ENCODE measurements at places on chromosomes 7 and 10. TPM values are rescaled to one million over a fixed set of nuclear protein-coding genes. Genes with fewer than 3 reads are reported as not detected.

DNA sequence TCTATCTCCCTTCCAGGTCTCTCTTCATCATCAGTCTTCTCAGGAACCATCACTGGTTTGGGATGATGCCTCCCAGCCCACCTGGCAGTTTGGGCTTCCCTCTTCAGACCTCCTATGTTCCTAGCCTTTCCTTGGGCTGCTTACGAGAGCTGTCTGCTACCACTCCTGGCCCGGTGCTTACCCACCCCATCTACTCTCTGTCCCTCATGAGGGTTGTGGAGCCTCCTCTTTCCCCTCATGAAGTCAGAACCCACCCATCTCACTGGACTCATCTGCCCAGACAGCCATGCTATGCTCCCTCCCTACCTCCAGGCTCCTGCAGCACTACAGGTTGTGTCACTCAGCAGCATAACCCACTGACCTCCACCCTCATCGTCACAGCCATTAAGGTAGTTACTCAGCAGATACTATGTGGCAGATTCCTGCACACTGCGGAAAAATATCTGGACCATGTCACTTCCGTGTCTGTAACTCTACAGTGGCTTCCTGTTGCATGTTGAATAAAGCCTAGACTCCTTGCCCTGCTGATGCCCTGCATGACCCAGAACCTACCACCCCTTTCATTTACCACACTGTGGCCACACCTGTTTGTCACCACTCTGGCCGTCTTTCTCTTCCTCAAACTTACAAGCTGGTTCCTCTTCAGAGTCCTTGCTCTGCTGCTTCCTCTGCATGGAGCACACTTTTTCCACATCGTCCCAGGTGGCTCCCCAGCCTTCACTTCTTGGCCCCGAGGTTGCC is 2.0 kb downstream of the DBNL start:
- no peak for DNase-seq
- peaks cover 9% of the 10 kb centered on the region for H3K36me3 ChIP-seq
- H3K4me1 ChIP-seq = no peaks in the 10 kb centered on the region
- H3K27ac ChIP-seq = no peak overlapping the region
- H3K4me3 ChIP-seq = no peak overlapping the region
- H3K27me3 ChIP-seq = no peaks in the 10 kb centered on the region

DNA sequence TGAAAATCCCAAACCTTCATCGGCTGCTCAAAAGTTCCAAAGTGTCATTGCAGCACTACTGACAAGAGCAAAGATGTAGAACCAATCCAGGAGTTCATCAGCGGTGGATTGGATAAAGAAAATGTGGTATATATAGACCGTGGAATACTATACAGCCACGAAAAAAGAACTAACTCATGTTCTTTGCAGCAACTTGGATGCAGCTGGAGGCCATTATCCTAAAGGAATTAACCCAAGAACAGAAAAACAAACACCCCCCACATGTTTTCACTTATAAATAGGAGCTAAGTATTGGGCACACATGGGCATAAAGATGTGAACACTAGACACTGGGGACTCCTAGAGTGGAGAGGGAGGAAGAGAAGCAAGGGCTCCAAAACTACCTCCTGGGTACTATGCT is 31.6 kb downstream of the PHYH start:
- DNase-seq = no peak
- H3K36me3 ChIP-seq = no peaks in the 10 kb centered on the region
- H3K4me1 ChIP-seq = 0 out of 2 replicates have a peak, but pooled peaks cover 8% of the 10 kb centered on the region
- no peak overlapping the region for H3K4me3 ChIP-seq

Gene STRA8
- total RNA-seq = not detected

Gene EEPD1
- total RNA-seq = 5.2 TPM

Gene MYL10
- not detected for total RNA-seq

Gene LIPN
- total RNA-seq = not detected
